ENCODE measurements at places on chromosomes 16 and 17. TPM values are rescaled to one million over a fixed set of nuclear protein-coding genes. Genes with fewer than 3 reads are reported as not detected.

DNA sequence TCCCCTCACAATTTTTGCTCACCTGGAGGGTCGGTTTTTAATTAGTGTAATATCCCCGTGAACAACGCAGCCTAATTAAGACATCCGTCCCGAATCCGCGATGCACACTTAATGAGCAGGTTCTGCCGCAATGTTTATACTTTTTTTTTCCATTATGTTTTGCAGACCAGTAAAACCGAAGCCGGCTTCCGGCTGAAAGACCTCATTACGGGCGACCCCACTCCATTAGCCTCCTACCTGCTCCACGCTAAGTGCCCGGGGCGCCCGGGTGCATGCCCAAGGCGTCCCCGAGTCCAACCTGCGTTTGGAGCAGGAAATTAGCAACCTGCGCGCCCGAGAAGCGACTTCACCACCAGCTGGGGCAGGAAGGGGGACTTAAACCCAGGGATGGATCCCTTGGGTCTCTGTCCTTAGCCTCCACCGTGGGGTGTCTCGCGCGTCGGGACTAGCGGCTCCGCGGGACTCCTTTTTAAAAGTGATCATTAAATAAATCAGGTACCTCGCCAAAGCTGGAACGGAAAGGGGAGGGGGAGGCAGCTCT lies 1.7 kb downstream of the RBFOX3 start:
- peaks cover 72% of the 10 kb centered on the region for H3K27me3 ChIP-seq
- DNase-seq: no peak
- H3K4me3 ChIP-seq: peak overlapping the region; percentile 82
- H3K4me1 ChIP-seq: peaks cover 3% of the 10 kb centered on the region

GRCh38 chr16:47463771-47464624 lies 2.9 kb downstream of the PHKB start:
- no peaks in the 10 kb centered on the region for H3K27me3 ChIP-seq
- peak overlapping the region; percentile 52 for H3K4me3 ChIP-seq
- peaks cover 51% of the 10 kb centered on the region for H3K4me1 ChIP-seq
- H3K36me3 ChIP-seq: peaks cover 4% of the 10 kb centered on the region

GRCh38 chr16:85146922-85147651 lies 34.8 kb upstream of the CIBAR2 start:
- H3K27me3 ChIP-seq: peaks cover 10% of the 10 kb centered on the region
- H3K4me3 ChIP-seq: no peak overlapping the region
- H3K4me1 ChIP-seq: peaks cover 37% of the 10 kb centered on the region
- no peak overlapping the region for H3K27ac ChIP-seq

DNA sequence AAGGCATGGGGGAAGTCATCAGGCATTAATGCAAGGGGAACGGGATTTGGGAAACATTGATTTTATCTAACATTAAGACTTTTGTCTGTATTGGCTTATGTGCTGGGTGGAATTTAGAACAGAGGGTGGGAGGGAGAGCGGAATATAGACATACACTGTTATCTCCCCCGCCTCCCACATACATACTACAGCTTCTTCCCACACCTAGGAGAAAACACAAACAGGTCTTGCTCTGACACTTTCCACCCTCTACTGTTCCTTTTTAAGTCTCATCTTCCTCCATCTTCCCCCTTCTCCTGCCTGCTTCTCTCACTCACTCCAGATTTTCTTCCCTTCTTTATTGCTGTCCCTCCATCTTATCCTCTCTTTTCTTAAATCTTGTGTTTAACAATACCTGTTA lies 425 bp downstream of the OR4D1 start:
- H3K4me3 ChIP-seq: no peak overlapping the region
- DNase-seq: no peak
- H3K27me3 ChIP-seq: peaks cover 85% of the 10 kb centered on the region
- no peaks in the 10 kb centered on the region for H3K36me3 ChIP-seq
- no peak overlapping the region for H3K27ac ChIP-seq
- no peaks in the 10 kb centered on the region for H3K4me1 ChIP-seq

- H3K36me3 ChIP-seq: no peaks in the 10 kb centered on the region
- no peaks in the 10 kb centered on the region for H3K4me1 ChIP-seq
- H3K27me3 ChIP-seq: no peaks in the 10 kb centered on the region
- H3K4me3 ChIP-seq: no peak overlapping the region
- DNase-seq: peak; percentile 8
These were observed 23.2 kb upstream of the CFAP20 start for GRCh38 chr16:58152246-58152868.

- peaks cover 30% of the 10 kb centered on the region for H3K36me3 ChIP-seq
- DNase-seq: no peak
- no peaks in the 10 kb centered on the region for H3K27me3 ChIP-seq
- H3K4me3 ChIP-seq: no peak overlapping the region
- peaks cover 5% of the 10 kb centered on the region for H3K4me1 ChIP-seq
These were observed 150.0 kb downstream of the VPS53 start for GRCh38 chr17:564526-565065.

- H3K36me3 ChIP-seq: no peaks in the 10 kb centered on the region
- no peaks in the 10 kb centered on the region for H3K27me3 ChIP-seq
- H3K4me3 ChIP-seq: no peak overlapping the region
- peaks cover 22% of the 10 kb centered on the region for H3K4me1 ChIP-seq
- DNase-seq: no peak
These were observed 86.4 kb upstream of the LGALS9 start for GRCh38 chr17:27544350-27545131.

DNA sequence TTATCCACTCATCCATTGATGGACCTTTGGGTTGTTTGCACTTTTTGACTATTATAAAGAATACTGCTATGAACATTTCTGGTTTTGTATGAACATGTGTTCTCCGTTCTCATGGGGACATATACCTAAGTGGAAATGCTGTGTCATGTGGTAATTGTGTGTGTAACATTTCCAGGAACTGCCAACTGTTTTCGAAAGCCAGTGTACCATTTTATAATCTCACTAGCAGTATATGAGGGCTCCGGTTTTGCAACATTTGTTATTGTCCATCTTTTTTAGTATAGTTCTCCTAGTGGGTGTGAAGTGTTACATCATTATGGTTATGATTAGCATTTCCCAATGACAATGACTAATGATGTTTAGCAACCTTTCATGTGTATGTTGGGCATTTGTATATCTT lies 5.1 kb upstream of the TRIM25 start:
- DNase-seq: no peak
- peaks cover 10% of the 10 kb centered on the region for H3K4me1 ChIP-seq
- H3K27me3 ChIP-seq: peaks cover 5% of the 10 kb centered on the region
- H3K27ac ChIP-seq: no peak overlapping the region
- no peak overlapping the region for H3K4me3 ChIP-seq

DNA sequence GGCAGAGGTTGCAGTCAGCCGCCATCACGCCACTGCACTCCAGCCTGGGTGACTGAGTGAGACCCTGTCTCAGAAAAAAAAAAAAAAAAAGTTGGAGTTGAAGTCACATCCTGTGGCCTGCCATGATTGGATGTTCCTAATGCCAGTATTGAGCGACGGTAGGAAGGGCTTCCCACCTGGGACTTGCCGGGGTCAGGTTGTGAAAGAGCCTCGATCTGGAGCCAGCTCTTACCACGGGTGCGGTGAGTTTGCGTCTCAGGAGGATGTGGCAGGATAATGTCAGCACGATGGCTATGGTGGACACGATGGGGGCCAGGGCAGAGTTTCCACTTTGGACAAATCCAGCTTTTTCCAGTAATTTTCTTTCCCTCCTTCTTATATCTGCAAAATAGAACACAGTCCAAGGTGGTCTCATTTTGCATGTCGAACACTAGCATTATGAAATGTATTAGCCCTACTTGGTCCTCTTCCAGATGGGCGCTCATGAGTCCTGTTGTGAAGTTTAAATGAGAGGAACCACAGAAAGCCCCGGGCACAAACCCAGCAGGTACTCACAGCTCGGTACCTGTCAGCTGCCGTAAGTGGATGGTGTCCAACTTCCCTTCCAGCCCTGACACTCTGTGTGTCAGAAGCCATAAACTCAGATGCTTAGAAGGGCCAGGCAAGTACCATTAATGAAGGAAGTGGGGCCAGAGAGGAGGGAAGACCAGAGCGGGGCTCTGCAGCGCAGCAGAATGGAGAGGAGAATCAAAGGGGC lies 22.2 kb downstream of the ABCC12 start:
- H3K27ac ChIP-seq: no peak overlapping the region
- no peak for DNase-seq
- H3K4me1 ChIP-seq: peaks cover 16% of the 10 kb centered on the region
- H3K36me3 ChIP-seq: no peaks in the 10 kb centered on the region
- H3K4me3 ChIP-seq: no peak overlapping the region
- no peaks in the 10 kb centered on the region for H3K27me3 ChIP-seq

GRCh38 chr16:82368041-82368440 lies 198.0 kb upstream of the MPHOSPH6 start:
- H3K4me1 ChIP-seq: no peaks in the 10 kb centered on the region
- DNase-seq: no peak
- H3K36me3 ChIP-seq: no peaks in the 10 kb centered on the region
- peaks cover 17% of the 10 kb centered on the region for H3K27me3 ChIP-seq

DNA sequence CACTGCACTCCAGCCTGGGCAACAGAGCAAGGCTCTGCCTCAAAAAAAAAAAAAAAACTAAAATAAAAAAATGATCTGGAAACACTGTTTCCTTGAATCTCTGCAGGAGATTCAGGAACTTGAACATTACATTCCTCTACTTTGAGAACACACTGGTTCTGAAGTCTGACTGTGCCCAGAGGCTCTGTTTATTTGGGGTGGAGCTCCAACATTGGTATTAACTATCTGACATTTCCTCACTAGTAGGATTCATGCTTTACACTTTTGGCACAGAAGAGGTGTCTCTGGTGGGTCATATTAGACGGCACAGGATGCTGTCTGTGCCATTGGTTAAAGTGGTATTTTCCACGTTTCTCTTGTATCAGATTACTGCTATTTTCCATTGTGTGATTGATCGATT lies 10.4 kb downstream of the SULT1A2 start:
- no peaks in the 10 kb centered on the region for H3K4me1 ChIP-seq
- no peak for DNase-seq
- no peak overlapping the region for H3K27ac ChIP-seq
- peaks cover 16% of the 10 kb centered on the region for H3K36me3 ChIP-seq
- H3K27me3 ChIP-seq: no peaks in the 10 kb centered on the region

GRCh38 chr17:731644-732066 lies 741 bp upstream of the TLCD3A start:
- H3K4me1 ChIP-seq: peaks cover 23% of the 10 kb centered on the region
- peaks cover 11% of the 10 kb centered on the region for H3K36me3 ChIP-seq
- H3K4me3 ChIP-seq: peak overlapping the region; percentile 83
- no peaks in the 10 kb centered on the region for H3K27me3 ChIP-seq

GRCh38 chr17:16477255-16477654 lies 14.7 kb downstream of the LRRC75A start:
- no peaks in the 10 kb centered on the region for H3K36me3 ChIP-seq
- no peak overlapping the region for H3K27ac ChIP-seq
- H3K27me3 ChIP-seq: peaks cover 2% of the 10 kb centered on the region
- no peak overlapping the region for H3K4me3 ChIP-seq

- H3K36me3 ChIP-seq: no peaks in the 10 kb centered on the region
- no peaks in the 10 kb centered on the region for H3K27me3 ChIP-seq
- no peak overlapping the region for H3K4me3 ChIP-seq
- H3K27ac ChIP-seq: no peak overlapping the region
- H3K4me1 ChIP-seq: no peaks in the 10 kb centered on the region
These were observed 912.6 kb upstream of the SOX9 start for GRCh38 chr17:71208111-71208704.

Gene CCL1
- not detected for total RNA-seq

Measured in type B pancreatic cell (in vitro differentiated cells).